WTC11 (cell line): ENCODE measurements at places on chromosomes 7 and 10. TPM values are rescaled to one million over a fixed set of nuclear protein-coding genes. Genes with fewer than 3 reads are reported as not detected.
A peak's percentile ranks its signal among the peaks of the same experiment; 100 is the strongest.

GRCh38 chr10:89894051-89894450, 192.7 kb downstream of the KIF20B start:
- DNase-seq: no peak

GRCh38 chr10:33298893-33299292, 35.6 kb downstream of the NRP1 start:
- DNase-seq: no peak

GRCh38 chr10:120824881-120825309, 26.3 kb upstream of the WDR11 start:
- peak; percentile 67 for DNase-seq

DNA sequence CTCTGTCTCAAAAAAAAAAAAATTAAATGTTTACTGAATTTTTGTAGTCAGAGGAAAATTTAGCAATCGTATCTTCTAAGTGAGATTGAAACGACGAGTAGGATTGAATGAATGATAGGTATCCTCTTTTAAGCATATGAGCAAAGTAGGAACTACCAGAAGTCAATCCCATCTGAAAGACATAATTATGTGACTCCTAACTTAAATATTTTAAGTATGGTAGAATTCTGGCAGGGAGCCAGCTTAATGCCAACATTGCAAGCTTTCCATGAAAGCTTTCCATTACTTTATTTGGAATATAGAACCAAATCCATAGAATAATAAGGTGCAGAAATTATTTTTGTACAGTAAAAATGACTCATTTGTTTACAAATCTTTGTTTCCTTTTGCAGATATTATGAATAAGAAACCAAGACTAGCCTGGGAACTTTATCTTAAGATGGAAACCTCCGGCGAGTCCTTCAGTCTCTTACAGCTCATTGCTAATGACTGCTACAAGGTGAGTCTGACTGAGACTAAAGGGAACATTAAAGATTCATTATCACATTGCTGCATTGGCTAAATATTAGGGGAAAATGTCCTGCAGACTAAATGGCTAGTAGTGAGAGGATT, 50.2 kb upstream of the UBN2 start:
- no peak for DNase-seq

- no peak for DNase-seq
Measured at GRCh38 chr7:26267601-26268166, 24.0 kb upstream of the SNX10 start.

DNA sequence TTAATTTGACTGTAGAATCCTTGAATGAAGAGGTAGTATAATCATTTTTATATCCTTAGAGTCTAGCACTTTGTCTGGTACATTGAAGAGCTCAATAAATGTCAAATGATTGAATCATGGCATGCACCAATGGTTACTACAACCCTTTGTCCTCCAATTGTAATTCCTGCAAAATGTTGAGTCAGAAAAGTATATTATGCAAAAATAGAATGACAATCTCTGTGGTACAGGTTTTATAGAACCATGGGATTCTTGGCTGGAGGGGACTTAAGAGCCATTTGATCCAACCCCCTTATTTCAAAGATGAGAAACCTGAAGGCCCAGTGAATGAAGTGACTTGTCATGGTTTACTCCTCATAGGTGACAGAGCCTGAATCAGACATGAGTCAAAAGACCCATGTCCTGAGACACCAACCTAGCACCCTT, 30.9 kb upstream of the SMKR1 start:
- DNase-seq: no peak

DNA sequence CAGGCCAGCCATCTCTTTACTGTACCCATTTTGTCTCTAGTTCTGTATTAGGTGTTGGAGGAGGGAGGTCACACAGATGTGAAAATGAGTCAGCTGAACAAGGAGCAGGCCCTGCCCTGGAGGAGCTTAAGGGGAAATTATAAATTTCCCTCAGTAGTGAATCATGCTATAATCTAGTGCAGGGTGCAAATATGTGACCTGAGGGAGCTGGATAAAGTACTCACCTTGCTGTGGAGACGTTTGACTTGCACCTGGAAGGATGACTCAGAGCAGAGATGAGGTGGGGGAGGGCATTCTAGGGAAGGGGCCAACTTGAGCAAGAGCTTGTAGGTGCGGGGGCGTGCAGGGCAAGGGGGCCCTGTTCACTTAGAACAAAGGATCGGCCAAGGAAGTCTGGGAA, 610.6 kb downstream of the SDK1 start:
- DNase-seq: no peak

DNA sequence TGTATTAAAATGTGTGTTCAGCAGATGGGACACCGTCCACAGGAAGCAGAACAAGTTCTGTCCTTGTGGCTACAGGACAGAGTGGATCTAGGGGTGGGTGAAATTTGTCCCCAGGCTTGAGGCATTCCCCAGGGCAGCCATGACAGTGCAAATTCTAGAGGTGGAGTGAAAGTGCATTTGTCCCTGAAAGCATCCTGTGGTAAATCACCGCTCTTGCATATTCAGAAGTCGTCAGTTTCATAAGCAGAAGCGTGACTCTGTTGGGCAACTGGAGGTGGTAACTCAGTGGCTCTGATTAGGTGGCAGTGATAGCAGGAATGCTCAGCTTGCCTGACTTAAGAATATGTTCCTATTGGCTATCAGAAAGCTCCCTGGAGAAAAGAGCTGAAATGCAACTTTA, 96.6 kb downstream of the SNX10 start:
- DNase-seq: no peak

DNA sequence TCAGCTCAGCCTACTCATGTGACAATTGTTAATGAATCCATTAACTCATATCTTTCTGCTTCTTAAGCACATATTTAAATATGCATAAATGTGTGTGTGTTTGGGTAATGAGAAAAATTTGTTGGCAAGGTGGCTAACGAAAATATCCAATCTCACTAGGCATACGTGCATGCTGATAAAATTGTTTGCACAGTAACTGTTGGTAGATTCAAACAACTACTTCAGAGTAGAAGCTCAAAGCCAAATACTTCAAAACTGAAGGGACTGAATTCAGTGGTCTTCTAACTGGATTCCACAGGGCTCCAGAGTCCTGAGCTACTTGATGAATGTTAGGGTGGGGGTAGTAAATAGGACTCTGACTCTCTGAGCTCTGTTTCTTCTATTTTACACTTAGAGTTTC, 757.0 kb downstream of the GRM8 start:
- no peak for DNase-seq

GRCh38 chr10:5584895-5585516, 60.2 kb downstream of the CALML3 start:
- DNase-seq: no peak

GRCh38 chr7:68205826-68206225, 1209.2 kb downstream of the TYW1 start:
- no peak for DNase-seq

DNA sequence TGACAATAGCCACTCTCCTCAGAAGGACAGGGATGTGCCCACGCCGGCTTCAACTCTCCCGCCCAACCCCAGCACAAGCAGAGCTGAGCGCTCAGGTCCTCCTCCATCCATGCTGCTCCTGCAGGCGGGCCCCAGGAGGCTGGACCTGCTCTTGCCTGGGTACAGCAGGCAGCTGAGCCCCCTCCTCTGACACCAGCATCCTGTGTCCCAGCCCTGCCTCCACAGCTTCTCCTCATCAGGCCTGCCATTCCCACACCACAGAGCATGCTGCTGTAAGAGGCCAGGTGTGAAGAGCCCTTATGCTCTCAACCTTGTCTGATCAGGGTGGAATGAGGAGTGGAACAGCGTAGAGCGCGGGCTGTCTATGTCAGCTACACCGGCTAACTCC, 302.2 kb downstream of the PTPRN2 start:
- DNase-seq: no peak

DNA sequence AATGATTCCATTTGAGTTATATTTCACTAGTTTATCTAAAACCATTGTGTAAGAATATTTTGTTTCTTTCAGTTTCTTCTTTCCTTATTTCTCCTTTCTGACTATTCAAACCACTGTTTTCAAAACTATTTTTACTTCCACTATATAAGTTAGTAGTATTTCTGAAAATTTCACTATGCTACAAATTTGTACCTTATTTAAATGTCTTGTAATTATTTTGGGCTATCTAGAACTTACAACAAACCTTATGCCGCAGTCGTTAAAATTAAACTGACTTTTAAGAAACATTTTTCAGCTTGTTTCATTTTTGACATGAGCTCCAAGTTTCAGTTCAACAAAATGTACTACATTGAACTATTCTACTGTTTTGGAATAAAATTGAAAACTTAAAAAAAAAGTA, 1.8 kb downstream of the TFEC start:
- no peak for DNase-seq

DNA sequence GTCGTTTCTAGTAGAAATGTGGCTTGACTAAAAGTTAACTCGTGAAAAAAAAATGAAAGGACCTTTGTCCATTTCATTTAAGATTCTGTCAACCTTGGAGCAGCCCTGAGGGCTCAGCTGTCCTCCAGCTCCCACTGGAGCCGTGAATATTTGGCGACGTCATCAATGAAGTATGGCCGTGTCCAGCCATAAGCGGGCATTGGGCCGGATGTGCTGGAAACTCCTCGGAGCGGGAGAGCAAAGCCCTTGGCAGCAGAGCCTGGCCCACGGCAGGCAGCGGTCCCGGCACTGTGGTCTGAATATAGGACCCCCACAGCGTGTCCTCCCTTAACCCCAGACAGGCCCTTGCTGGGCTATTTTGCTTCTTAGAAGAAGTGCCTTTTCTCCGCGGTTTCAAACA, 50.0 kb downstream of the JAKMIP3 start:
- no peak for DNase-seq

- DNase-seq: peak; percentile 36
Measured at GRCh38 chr10:57579926-57580325, 687.8 kb downstream of the IPMK start.

GRCh38 chr10:77989081-77989724, 40.1 kb downstream of the POLR3A start:
- no peak for DNase-seq

DNA sequence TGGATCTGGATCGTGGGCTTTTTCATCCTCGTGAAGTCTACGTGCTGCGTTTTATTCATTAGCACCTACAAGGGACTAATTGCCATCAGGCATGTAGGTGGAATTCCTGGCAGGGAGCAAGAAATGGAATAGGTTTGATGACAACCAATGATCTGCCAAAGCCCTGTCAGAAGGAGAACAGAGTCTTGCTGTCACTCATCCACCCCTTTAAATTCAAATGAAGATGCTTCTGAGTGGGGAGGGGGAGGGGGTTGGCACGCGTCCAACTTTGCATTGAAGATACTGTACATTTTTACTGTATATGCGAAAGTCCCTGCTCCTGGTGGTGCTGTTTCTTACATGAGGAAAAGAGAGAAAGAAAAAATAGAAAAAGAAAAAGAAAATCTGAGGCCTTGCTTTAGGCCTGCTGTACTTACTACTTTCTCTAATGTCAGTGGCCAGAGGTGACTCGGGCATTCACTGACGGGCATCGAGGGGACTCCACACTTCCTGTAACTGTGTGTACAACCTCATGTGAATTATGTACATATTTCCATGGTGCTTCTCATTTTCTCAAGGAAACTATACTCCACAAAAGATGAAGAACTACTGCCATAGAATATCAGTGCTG, 569.1 kb downstream of the INHBA start:
- no peak for DNase-seq

GRCh38 chr7:22858640-22859561, 36.3 kb upstream of the TOMM7 start:
- DNase-seq: no peak

- DNase-seq: no peak
Measured at GRCh38 chr7:96837593-96837992, 127.9 kb upstream of the SEM1 start.

DNA sequence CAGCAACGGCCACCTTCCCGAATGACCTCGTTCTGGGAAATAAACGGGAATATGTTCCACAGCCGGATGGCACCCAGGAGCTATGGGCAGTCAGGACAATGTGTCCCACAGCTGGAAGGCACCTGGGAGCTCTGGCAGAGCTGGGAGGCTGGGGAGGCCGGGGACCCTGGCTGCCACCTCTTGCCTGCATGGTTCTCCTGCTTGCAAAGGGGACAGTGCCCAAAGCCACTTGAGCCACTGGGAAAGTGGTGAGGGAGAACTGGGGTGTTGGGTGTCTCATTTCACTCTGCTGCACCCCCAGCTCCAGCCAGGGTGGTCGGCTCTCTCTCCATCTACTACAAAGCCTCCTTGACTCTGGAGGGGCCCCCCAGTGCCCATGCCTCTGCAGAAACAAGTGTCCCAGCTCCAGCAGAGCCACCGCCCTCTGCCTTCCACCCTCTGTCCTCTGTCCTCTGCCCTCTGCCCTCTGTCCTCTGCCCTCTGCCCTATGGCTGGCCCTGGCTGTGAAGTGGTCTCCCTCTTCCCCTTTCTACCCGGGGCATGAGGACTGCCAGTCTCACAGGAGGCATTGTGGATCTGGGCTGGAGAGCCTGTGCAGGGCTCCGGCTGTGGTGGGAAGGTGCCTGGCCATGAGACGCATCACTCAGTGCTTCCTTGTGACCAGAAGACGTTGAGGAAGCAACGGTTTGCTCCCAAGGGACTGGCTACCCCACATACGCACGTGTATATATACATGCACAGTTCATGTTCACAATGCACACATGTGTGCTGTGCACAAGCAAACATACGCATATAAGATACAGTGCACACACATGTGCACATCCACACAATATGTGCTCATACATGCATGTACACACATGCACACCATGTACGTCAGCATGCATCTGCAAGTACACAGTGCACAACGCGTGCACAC, 21.5 kb upstream of the INPP5A start:
- no peak for DNase-seq

NRAP gene
- total RNA-seq: not detected in 3 replicates

ANKRD2 gene
- total RNA-seq: not detected in 3 replicates

UCN3 gene
- not detected in 3 replicates for total RNA-seq

LIPF gene
- not detected in 3 replicates for total RNA-seq

SMKR1 gene
- total RNA-seq: 0.23 to 0.50 TPM (median 0.34 TPM) in 3 replicates

ZNF248 gene
- total RNA-seq: 1.9 to 2.6 TPM (median 2.3 TPM) in 3 replicates

TCAF2 gene
- total RNA-seq: 0.15 to 0.21 TPM (median 0.21 TPM) in 3 replicates
